Activated CD4-positive, alpha-beta T cell treated with anti-CD3 and anti-CD28 coated beads for 36 hours (primary cell): ENCODE measurements at places on chromosomes 2 and 18. TPM values are rescaled to one million over a fixed set of nuclear protein-coding genes. Genes with fewer than 3 reads are reported as not detected.
A peak's percentile ranks its signal among the peaks of the same experiment; 100 is the strongest.

RNU2-63P gene
- total RNA-seq = 8.5 TPM

VAMP5 gene
- total RNA-seq = 26.7 TPM

ICA1L gene
- total RNA-seq = 8.2 TPM

GRCh38 chr2:170113168-170113894, 64.6 kb upstream of the MYO3B start:
- H3K27ac ChIP-seq = no peak overlapping the region
- DNase-seq = no peak
- no peaks in the 10 kb centered on the region for H3K36me3 ChIP-seq
- H3K27me3 ChIP-seq = no peaks in the 10 kb centered on the region
- no peaks in the 10 kb centered on the region for H3K4me1 ChIP-seq
- H3K4me3 ChIP-seq = no peak overlapping the region

GRCh38 chr2:192286093-192286701, 91.5 kb upstream of the TMEFF2 start:
- no peak overlapping the region for H3K27ac ChIP-seq
- DNase-seq = peak; percentile 11
- peaks cover 2% of the 10 kb centered on the region for H3K27me3 ChIP-seq
- H3K4me1 ChIP-seq = no peaks in the 10 kb centered on the region
- no peak overlapping the region for H3K4me3 ChIP-seq

DNA sequence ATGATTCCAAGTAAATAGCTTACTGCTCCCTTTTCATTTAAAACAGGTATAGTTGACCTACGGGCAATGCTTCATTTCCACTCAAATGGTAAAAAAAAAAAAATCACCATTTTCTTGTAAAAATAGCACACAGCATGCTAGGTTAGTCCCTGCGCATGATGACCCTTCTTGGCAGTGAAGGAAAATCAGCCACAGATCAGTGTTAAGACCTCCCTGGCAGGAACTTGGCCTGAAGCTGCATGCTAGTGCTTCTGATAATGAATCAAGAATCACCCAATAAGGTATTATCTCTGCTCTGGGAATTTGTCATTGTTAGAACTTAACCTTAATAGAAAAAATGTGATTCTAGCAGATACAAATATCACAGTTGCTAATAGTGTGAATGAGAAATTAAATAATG, 166.3 kb downstream of the RAB3GAP1 start:
- peaks cover 6% of the 10 kb centered on the region for H3K36me3 ChIP-seq
- H3K4me3 ChIP-seq = no peak overlapping the region
- no peaks in the 10 kb centered on the region for H3K27me3 ChIP-seq
- no peaks in the 10 kb centered on the region for H3K4me1 ChIP-seq

- H3K36me3 ChIP-seq = no peaks in the 10 kb centered on the region
- H3K4me1 ChIP-seq = no peaks in the 10 kb centered on the region
- H3K4me3 ChIP-seq = no peak overlapping the region
- H3K27ac ChIP-seq = no peak overlapping the region
Observed at GRCh38 chr2:228377533-228377932, 196.0 kb upstream of the SPHKAP start.

GRCh38 chr2:9821805-9822445, 21.3 kb upstream of the TAF1B start:
- DNase-seq = no peak
- H3K36me3 ChIP-seq = no peaks in the 10 kb centered on the region
- no peak overlapping the region for H3K27ac ChIP-seq
- H3K4me3 ChIP-seq = no peak overlapping the region
- no peaks in the 10 kb centered on the region for H3K27me3 ChIP-seq

DNA sequence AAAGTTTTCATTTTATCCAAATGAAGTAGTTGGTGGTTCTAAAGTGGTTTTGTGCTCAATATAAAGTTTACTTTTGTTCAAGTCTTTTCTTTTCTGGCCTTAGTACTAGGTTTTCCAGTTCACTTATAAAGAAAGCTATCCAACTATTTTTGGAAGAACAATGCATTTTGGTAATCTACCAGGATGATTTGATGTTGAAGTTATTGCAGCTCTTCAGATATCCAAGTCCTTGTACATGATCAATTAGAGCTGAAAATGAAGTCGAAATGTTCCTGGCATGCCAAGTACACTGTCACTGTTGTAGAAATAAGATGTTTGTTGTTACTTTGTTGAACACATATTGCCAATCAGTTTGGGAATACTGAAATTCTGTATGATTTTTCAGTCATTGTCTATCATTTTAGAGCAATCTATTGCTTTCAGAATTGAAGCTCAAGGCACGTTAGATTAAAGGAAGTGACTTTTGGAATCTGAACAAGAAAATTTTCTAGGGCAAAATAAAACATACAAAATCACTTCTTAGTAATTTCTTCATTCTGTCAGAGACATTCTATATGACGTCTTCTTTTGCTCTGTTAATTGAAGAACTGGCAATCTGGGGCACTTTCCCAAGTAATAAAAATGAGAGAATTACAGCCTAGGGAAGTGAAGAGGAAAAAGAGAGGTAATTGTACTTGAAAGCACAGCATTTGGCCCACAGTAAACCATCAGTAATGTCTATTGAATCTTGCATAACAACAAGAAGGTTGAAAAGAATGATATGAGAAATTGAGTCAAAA, 232.3 kb downstream of the MREG start:
- no peak overlapping the region for H3K4me3 ChIP-seq
- no peak overlapping the region for H3K27ac ChIP-seq
- H3K27me3 ChIP-seq = peaks cover 2% of the 10 kb centered on the region
- H3K36me3 ChIP-seq = no peaks in the 10 kb centered on the region

DNA sequence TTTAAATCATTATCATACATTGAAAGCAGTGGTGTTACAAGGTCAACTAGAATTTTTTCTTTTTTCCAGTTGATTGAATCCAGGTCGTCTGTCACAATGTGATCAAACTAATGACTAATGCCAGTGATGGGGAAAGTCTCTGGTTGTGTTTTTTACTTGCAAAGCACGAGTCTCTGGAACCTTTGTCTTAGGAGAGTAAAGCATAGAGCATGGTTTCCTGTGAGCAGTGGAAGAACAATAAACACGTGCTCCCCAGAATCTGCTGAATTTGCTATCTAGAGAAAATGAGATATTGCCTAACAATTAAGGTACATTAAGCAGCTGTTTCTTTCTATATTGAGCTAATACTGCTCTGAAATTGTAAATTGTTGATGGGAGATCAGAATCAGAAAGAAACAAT, 1332.4 kb upstream of the TMEFF2 start:
- no peaks in the 10 kb centered on the region for H3K4me1 ChIP-seq
- H3K36me3 ChIP-seq = no peaks in the 10 kb centered on the region

GRCh38 chr2:200617156-200618053, 31.6 kb downstream of the AOX1 start:
- no peak overlapping the region for H3K27ac ChIP-seq
- peaks cover 11% of the 10 kb centered on the region for H3K27me3 ChIP-seq
- H3K36me3 ChIP-seq = no peaks in the 10 kb centered on the region
- peaks cover 18% of the 10 kb centered on the region for H3K4me1 ChIP-seq

- DNase-seq = no peak
- no peak overlapping the region for H3K27ac ChIP-seq
- H3K27me3 ChIP-seq = no peaks in the 10 kb centered on the region
- no peak overlapping the region for H3K4me3 ChIP-seq
- no peaks in the 10 kb centered on the region for H3K4me1 ChIP-seq
Observed at GRCh38 chr2:95004711-95005110, 20.8 kb upstream of the MAL start.
